ENCODE measurements at places on chromosomes 5 and 9.
A peak's percentile ranks its signal among the peaks of the same experiment; 100 is the strongest.

- DNase-seq = peak; percentile 62
Observed at GRCh38 chr9:112029921-112030444, 133.4 kb downstream of the UGCG start.

GRCh38 chr9:10212702-10213101 lies 400.1 kb downstream of the PTPRD start:
- no peak for DNase-seq

- DNase-seq = no peak
Observed at GRCh38 chr5:149366169-149366729, 8.4 kb downstream of the PCYOX1L start.

DNA sequence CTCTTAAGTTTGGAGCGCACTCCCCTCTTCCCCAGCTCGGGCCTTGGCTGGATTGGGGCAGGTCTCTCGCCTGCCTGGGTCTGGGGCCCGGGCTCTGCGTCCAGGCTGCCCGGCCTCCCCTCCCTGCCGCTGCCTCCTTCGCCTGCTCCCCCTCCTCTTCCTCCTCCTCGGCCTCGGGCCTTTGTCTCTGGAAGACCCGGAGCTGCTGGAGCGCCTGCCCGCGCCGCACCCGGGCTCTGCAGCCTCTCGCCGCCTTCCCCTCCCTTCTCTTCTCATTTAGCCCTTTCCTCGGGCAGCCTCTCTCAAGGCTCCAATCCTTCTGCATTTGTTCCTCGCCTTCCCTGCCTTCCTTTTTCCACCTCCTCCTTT lies 218.5 kb downstream of the C9orf50 start:
- DNase-seq = no peak

- DNase-seq = no peak
Observed at GRCh38 chr9:3848445-3849114, 322.8 kb upstream of the RFX3 start.

DNA sequence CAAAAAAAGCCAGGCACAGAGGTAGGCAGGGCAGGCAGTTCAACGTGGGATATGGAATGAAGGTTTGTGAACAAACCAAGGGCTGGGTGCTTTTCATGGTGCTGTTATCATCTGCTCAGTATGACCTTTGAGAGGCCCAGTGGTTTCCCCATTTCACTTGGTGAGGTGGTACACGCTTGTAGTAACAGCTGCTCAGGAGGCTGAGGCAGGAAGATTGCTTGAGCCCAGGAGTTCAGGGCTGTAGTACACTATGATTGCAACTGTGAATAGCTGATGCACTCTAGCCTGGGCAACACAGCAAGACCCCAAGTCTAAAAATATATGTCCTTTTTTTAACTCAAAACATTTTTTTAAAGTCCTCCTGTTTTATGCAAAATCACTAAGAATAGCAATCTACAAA lies 174.8 kb downstream of the ENC1 start:
- no peak for DNase-seq

GRCh38 chr5:143126174-143127019 lies 277.1 kb downstream of the NR3C1 start:
- DNase-seq = no peak

GRCh38 chr5:74587300-74587699 lies 53.2 kb downstream of the ENC1 start:
- DNase-seq = no peak

- DNase-seq = no peak
Observed at GRCh38 chr5:147396070-147396823, 113.6 kb downstream of the DPYSL3 start.

DNA sequence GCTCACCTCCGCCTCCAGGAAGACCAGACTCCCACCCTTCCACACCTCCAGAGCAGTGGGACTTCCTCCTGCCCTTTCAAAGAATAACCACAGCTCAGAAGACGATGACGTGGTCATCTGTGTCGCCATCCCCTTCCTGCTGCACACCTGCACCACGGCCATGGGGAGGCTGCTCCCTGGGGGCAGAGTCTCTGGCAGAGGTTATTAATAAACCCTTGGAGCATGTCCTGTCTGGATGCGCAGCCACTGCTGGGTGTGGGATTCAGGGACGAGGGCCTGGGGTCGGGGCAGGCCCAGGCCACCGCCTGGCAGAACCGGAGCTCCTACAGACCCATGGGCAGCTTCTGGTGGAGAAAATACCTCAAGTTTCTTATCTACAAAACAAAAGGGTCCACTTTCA lies 5.0 kb downstream of the PAEP start:
- no peak for DNase-seq

- DNase-seq = no peak
Observed at GRCh38 chr9:30771760-30772159, 1612.7 kb upstream of the ACO1 start.

DNA sequence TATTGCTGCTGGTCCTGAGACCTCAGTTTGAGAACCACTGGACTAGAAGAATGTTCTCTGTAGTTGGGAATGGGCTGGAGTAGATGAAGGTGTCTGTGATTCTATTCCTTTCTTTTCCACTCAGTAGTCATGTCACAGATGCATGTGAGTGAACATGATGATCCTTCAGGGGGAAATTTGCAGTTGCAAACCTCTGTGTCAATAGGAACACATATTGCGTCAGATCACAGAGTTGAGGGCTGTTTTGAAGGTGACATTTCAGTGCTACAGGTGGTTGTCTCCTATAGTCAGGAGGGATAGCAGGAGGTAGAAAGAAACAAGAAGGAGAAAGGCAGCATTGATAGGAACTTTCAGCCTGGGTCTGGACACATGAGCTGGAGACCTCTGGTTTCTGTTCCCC lies 239.3 kb downstream of the ARHGEF28 start:
- no peak for DNase-seq
